ENCODE measurements at places on chromosomes 16 and 17. TPM values are rescaled to one million over a fixed set of nuclear protein-coding genes. Genes with fewer than 3 reads are reported as not detected.

DNA sequence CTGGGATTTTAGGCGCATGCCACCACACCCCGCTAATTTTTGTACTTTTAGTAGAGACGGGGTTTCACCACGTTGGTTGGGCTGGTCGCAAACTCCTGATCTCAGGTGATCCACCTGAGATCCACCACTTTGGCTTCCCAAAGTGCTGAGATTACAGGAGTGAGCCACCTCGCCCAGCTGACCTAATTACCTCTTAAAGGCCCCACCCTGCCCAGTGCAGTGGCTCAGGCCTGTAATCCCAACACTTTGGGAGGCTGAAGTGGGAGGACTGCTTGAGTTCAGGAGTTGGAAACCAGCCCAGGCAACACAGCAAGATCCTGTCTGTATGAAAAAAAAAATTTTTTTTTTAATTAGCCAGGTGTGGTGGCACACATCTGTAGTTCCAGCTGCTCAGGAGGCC is 2.9 kb upstream of the COASY start:
- DNase-seq = no peak

GRCh38 chr16:14446796-14447195 is 183.3 kb downstream of the PARN start:
- DNase-seq = peak; percentile 38

SDR42E2 gene
- polyA plus RNA-seq = 0.22 TPM

DNA sequence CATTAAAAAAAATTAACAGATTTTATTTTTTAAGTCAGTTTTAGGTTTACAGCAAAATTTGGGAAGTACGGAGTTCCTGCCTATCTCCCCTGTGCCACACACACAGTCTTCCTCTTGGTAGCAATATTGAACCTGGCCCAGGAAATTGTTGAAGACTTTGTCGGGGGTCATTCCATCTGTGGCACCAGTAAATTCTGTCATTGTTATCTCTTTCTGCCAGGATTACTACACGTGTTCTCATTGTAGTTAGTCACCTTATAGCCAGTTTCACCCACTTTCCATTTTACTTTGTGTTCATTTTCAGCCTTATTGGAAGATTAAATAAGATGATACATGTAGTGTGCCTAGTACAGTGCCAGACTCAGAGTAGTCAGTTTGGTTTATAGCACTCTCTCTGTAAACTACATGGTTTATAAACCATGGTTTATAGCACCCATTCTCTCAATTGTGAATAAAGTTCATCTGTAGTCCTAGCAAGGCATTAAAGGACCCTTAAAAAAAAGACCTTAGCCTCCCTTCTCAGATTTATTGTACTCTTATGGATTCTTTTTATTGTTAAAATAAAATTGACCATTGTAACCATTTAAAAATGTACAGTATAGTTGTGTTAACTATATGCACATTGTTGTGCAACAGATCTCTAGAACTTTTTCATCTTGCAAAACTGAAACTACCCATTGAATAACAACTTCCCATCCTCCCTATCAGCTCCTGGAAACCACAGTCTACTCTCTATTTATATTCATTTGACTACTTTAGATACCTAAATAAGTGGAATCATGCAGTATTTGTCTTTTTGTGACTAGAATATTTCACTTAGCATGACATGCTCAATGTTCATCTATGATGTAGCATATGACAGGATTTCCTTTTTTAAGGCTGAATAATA is 36.1 kb downstream of the NLK start:
- no peak for DNase-seq

GRCh38 chr17:2736956-2737355 is 12.5 kb downstream of the CCDC92B start:
- no peak for DNase-seq

DNA sequence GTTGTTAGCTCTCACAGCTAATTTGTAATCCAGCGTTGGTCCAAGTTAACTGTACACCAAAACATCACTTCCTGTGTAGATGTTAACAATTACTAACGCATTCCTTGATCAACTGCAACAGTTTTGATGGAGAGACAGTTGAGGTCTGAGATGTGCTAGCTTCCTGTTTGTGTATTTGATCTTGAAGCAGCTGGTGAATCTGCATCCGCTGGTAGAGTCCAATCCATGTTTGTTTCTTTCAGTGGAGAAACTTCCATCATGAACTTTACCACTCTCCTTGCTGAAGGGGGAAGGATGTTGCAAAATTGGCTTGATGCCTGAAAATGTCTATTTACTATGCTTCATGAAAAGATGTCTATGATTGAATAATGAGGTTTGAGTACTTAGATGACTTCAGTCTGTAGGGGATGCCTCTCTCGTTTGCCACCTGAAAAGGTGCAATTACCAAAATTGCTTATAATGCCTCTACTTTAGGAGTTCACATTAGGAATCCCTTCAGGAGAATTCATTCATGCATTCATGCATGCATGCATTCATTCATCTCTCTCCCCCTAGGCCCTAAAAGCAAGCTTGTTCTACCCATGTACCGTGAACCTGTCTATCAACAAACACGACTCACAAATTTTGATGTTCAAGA is 39.6 kb upstream of the ZKSCAN2 start:
- no peak for DNase-seq

- DNase-seq = peak; percentile 81
Observed at GRCh38 chr17:49567871-49568694, 7.6 kb upstream of the NXPH3 start.

QPRT gene
- polyA plus RNA-seq = 60.9 TPM

ZFHX3 gene
- 7.2 TPM for polyA plus RNA-seq

DNA sequence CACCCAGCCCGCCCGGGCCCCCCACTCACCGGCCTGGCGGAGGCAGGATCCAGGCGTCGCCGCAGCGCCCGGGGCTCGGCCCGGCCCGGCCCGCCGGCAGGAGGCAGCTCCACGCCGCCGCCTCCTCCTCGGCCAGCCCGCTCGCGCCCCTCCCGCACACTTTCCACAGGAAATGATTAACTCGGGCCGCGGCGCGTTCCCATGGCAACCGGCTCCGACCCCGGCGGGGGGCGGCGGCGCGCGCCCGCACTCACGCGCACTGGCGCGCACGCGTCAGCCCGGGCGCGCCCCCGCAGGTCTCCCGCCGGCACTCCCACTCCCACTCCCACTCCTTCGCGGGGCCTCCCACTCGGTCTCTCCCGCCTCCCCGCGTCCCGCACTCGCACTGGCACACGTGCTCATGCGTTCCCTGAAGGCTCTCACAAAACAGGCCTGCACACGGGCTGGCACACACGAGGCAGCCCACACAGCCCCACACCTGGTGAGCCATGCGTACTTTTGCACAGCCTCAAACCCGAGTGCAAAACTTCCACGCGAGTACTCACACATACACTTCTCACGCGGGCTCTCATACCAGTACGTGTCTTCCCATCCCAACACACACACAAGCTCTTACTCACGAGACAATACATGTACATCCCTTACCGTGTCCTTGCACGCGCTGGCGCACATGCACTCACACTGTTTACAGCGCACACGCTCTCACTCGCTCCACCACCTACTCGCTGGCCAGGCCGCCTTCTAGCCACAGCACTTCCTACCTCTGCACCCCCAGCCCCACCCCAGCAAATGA is at the start of gene KIFC3:
TSS of gene KIFC3 (minus strand) at position 151 of the 793 bp plus-strand sequence. CDS start 4,248 bp downstream, outside the sequence.
- peak; percentile 91 for DNase-seq

- DNase-seq = no peak
Observed at GRCh38 chr16:88469615-88470395, 16.7 kb downstream of the ZFPM1 start.

GRCh38 chr16:22386976-22387375 is 12.6 kb upstream of the CDR2 start:
- DNase-seq = peak; percentile 77

CTF1 gene
- 9.3 TPM for polyA plus RNA-seq

GRCh38 chr17:77458202-77459017 is 317.6 kb downstream of the SEC14L1 start:
- DNase-seq = no peak

- peak; percentile 37 for DNase-seq
Observed at GRCh38 chr17:11109106-11109505, 131.9 kb upstream of the SHISA6 start.

MYH1 gene
- 18.4 TPM for polyA plus RNA-seq

PLEKHM1 gene
- polyA plus RNA-seq = 8.2 TPM

FSCN2 gene
- 3.2 TPM for polyA plus RNA-seq

- no peak for DNase-seq
Observed at GRCh38 chr17:31470592-31470991, 79.1 kb downstream of the RAB11FIP4 start.

- DNase-seq = no peak
Observed at GRCh38 chr16:454397-454940, 29.0 kb downstream of the RAB11FIP3 start.

Measured in muscle of leg (tissue), 16 donors.